T-helper 17 cell (primary cell): ENCODE measurements at places on chromosomes 6 and 20. TPM values are rescaled to one million over a fixed set of nuclear protein-coding genes. Genes with fewer than 3 reads are reported as not detected.

Gene DOK5
- not detected for total RNA-seq

- no peak for DNase-seq
These were observed 37.5 kb downstream of the FAM217A start for GRCh38 chr6:4041480-4041879.

- peak; percentile 56 for DNase-seq
These were observed 806 bp downstream of the MICAL1 start for GRCh38 chr6:109454496-109455436.

DNA sequence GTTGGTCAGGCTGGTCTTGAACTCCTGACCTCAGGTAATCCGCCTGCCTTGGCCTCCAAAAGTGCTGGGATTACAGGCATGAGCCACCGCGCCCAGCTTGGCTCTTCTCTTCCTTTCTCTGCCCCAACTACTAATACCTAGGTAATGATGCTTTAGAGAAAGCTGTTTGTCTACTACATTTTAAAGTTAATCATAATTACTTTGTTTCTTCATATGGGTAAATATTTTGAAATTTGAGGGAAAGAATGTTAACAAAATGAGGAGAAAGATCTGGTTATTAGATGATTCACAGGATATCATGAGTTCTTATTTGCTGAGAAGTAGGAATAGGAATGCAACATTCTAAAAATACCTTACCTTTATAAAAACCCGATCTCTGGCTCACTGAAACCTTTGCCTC, 18.4 kb upstream of the PTPRK start:
- DNase-seq = no peak

Gene CST7
- 22.8 TPM for total RNA-seq

GRCh38 chr6:82270881-82271635, 23.5 kb upstream of the IBTK start:
- no peak for DNase-seq

GRCh38 chr6:3966426-3966825, 112.5 kb downstream of the FAM217A start:
- no peak for DNase-seq

DNA sequence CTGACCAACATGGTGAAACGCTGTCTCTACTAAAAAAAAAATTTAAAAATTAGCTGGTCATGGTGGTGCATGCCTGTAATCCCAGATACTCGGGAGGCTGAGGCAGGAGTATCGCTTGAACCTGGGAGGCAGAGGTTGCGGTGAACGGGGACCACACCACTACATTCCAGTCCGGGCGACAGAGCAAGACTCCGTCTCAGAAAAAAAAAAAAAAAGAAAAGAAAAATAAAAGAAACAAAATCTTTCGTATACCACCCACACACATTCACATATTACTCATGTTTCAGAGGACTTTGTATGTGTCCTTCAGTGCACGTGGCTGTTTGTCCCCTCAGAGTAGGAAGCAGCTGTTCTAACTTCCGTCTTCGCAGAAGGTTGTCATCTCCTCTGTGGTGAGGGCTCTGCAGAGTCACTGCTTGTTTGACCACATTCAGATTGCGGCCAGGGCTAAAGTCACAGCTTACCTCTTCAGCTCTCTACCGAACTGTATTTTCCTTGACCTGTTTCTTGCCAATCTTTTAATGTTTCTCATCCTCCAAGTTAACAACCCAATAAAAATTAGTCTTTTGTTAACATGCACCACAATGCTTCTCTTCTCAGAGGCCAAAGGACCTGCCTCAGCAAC, 36.6 kb upstream of the HIVEP1 start:
- DNase-seq = no peak

Gene RFX6
- total RNA-seq = not detected

Gene LTB
- 891 TPM for total RNA-seq

GRCh38 chr20:23492292-23492691, 1.4 kb downstream of the CST8 start:
- no peak for DNase-seq

- DNase-seq = peak; percentile 54
These were observed 35.7 kb upstream of the ID1 start for GRCh38 chr20:31569163-31570020.

Gene TNXB
- 11.4 TPM for total RNA-seq

DNA sequence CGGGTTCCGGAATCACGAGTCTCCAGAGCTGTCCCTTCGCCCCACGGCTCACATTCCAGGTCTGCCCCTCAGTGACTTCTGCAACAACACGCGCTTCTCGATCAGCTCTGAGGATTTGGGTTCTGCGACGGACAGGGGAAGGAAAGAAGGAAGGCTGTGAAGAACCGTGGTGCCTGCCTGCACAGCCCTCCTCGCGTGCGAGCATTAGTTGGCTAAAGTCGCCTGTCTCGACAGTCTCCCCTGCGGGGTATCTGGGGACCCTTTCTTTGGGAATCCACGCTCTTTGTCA, 23.1 kb downstream of the VPS52 start:
- peak; percentile 23 for DNase-seq

- DNase-seq = no peak
These were observed 180.6 kb downstream of the BCKDHB start for GRCh38 chr6:80287112-80287511.

DNA sequence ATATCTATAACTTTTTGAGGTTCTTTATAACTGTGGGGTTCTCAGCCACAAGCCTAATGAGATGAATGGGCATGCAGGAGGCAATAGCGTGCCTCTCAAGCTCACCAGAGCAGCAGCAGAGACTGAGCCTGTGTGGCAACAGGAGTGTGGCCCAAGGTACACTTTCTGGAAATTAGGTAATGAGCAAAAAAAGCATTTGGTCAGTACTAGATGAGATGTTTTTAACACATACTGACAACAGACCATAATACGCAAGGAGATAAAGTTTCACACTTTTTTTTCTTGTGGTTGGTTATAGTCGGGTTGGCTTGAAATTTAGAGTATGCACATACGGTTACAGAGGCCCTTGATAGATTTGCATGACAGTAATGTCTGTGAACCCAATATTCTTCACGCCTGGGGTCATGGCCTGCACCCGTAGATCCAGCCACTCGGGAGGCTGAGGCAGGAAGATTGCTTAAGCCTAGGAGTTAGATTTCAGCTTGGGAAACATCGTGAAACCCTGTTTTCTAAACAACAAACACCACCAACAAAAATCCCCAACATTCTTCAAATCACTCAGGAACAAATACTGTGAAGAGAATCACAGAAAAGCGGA, 300.1 kb downstream of the GMDS start:
- DNase-seq = no peak

DNA sequence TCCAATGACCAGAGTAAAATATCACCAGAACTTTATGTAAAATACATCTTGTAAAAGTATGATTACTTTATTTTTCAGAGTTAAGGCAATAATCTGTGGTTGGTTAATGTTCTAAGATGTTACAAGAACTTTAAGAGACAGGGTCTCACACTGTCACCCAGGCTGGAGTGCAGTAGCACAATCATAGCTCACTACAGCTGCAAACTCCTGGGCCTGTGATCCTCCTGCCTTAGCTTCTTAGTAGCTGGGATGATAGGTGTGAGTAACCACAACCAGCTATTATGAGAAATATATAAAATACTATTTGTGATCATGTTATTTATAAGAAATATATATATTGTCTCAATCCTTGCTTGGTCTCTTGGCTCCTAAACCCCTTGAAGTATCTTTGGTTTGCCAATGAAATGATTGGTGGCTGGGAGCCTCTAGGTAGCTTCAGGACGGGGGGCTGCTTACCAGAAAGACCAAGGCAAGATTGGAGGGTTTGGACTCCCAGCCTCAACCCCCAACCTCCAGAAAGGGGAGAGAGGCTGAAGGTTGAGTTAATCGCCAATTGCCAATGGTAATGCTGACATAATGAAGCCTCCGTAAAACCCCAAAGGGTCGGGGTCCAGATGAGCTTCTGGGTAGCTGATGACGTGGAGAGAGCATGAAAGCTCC, 15.4 kb downstream of the SOD2 start:
- DNase-seq = no peak

GRCh38 chr6:119669221-119669620, 319.7 kb upstream of the MAN1A1 start:
- DNase-seq = no peak

DNA sequence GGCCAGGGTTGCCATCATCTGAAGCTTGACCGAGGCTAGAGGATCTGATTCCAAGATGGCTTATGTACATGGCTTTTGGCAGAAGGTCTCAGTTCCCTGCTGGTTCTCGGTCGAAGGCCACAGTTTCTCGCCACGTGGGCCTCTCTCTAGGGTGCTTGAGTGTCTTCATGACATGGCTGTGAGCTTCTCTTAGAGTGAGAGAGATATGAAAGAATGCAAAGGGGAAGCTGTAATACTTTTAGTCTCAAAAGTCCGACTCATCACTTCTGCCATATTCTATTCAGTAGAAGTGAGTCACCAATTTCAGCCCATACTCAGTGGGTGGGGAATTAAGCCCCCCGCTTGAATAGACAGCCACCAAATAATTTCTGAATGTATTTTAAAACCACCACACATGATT, 94.2 kb downstream of the UTRN start:
- DNase-seq = no peak

- no peak for DNase-seq
These were observed 76.2 kb upstream of the OLIG3 start for GRCh38 chr6:137570393-137570792.

Gene LY6G6F
- total RNA-seq = 29.1 TPM

DNA sequence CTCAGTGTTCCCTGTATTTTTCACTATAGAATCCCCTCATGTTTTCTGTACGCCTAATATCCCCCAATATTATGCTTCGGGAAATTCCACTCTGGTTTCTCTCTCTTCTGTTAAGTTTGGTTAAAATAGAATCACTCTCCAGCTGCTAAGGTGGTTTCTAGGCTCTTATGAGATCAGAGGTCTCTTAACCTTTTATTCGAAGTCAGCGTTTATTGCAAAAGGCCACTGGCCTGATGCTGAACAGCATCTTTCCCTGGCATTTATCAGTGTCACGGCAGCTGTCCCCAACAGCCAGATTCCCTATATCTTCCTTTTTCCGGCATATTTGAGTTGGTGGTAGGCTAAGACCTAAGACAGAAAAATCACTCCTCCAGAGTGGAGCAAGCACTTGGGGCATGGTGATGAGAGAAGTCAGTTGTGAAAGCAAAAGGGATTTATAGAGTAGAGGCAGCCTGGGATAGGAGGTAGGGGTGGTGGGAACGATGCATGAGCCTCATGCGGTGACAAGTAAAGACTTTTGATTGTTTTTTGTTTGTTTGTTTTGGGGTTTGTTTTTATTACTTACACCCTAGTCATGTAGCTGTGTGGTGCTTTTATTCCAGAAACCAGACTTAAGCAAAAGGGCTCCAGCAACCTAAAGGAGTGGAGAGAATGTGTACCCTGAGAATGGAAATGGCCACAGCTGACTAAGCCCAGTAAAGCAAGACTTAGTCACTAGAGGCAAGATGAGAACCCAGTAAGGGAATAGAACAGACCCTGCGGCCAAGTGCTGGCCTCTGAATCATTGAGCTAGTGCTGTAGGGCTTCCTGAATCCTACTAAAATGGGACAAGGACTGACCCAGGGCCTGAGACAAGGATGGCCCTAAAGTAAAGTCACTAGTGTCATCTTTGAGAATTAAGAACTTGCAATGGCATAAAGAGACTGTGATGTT, 233.0 kb upstream of the PRND start:
- no peak for DNase-seq

Gene ZNF341
- 4.2 TPM for total RNA-seq

Gene B3GALT4
- total RNA-seq = 13.0 TPM

DNA sequence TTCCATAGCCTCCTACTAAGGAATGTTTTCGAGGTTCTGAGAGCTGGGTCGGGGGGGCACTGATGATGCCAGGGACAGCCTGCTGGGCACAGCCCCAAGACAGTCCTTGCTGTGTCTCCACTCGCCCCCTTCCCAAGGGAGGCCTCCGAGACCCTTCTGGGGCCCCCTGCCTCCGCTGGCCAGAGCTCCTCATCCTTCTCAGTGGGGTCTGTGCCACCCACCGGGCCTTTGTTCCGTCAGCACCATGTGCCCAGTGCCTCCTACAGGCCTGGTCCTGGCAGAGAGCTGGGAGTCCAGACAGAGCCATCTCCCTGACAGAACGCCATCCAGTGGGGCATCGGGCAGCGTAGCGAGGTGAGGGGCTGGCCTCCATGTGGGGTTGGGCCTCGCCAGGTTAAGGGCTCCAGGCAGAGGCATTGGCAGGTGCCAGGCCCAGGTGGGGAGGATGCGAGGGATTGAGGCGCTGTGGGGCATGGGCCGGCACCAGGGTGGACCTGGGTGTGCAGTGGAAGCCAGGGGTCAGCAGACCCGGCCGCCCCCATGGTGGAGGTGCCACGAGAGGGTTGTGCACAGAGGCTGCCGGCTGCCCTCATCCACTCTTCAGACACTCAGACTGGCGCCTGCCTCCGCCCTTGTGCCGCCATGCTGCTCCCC, 13.3 kb downstream of the RBM38 start:
- no peak for DNase-seq

DNA sequence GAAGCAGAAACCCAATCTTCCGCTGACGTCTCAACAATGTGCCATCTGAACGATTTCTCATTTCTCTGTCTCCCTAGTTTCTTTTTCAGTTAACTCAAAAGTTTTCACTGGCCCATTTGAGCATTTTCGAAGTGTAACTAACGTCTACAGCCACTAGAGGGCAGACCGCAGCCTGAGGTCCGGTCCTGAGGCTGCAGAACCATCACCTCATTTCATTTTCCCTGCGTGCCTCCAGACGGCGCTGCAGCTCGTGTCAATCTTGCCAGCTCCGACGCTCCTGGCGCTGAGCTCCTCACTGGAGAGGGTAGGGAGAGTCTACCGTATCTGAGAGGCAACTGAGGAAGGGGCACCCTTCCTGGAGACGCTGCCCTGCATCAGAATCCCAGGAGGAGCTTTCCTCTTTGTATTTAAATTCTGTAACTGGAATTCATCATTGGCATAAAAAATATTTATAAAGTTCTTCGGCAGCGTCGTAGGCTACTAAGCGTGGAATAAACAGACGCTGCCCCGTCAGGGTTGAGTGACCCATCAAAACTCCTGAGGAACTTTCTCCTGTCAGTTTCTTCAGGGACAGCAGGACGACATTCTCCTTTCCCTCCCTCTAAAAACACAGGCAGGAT, 28.5 kb upstream of the DTNBP1 start:
- peak; percentile 62 for DNase-seq

DNA sequence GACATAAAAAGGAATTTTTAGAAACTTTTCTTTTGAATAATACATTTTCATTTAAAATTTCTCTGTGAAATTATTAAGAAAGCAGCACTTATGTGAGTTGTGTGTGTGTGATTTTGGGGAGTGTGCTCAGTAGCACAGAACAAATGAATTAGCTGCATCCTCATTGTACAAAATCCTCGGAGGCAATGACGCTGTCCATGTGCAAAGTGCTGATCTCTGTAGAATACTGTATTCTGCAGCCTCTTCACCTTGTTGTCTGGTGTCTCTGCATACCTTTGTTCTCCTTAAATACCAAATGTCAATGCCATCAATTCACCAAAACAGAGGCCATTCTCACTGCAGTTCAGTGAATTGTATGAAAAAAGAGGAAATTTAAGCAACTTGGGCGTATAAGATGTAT, 838.4 kb downstream of the QKI start:
- no peak for DNase-seq
